ENCODE measurements at places on chromosomes 1 and 21.

GRCh38 chr1:93005252-93005598 lies 44.0 kb upstream of the DIPK1A start:
- DNase-seq: no peak

GRCh38 chr21:16159213-16159970 lies 429.6 kb downstream of the USP25 start:
- no peak for DNase-seq

DNA sequence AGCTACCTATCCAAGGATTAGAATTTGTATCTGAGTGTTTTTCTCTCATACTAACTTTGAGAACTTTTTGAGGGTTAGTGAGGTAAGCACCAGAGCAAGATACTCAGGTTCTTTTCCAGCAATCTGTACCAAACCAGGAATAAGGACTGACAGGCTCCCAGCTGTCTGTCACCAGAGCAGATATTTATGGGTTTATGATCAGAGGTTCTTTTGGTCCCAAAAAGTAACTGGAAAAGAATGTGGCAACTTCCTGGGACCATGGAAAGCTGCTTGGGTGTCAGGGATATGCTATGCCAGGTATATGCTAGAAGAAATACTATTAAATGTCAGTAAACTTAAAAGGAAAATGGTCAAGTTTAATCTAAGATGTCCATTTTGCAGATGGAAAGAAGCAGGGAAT lies 75.7 kb upstream of the ZNF326 start:
- no peak for DNase-seq

GRCh38 chr1:100710906-100711682 lies 8.4 kb upstream of the VCAM1 start:
- no peak for DNase-seq

DNA sequence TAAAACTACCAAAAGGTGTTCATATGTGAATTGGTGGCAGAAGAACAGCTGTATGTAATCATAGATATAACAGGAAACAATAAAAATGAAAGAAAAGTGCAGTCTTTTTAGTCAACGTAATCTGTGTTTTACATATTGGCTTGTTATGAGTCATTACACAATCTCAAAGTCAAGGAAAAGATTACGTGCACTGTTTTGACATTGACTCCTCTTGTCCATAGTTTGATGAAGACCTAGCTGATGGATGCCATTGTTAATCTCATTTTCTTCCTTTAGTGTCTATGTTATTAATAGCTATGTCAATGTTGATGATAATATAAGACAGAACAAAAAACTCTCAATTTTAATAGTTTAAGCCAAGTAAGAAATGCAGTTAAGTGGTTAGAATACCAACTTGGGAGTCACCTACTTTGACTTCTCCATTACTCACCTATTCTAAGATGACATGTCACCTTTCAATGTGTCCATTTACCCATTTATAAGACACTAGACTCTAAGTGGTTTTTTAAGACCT lies 84.5 kb upstream of the SAMSN1 start:
- DNase-seq: no peak

GRCh38 chr1:224059897-224060427 lies 53.9 kb upstream of the FBXO28 start:
- no peak for DNase-seq

DNA sequence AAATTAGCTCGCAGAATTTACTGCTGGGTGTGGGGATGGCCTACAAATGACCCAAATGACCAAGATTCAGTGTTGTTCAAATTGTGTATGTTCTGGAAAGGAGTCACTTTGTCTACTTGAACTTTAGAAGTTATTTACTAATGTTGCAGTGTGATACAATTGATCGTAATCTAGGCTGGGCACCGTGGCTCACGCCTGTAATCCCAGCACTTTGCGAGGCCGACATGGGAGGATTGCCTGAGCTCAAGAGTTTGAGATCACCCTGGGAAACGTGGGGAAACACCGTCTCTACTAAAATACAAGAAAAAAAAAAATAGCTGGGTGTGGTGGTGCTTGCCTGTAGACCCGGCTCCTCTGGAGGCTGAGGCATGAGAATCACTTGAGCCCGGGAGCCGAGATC lies 57.6 kb upstream of the TMPRSS2 start:
- no peak for DNase-seq

GRCh38 chr1:94514095-94514727 lies 27.3 kb downstream of the F3 start:
- no peak for DNase-seq

- DNase-seq: no peak
These were observed 34.0 kb downstream of the C1orf198 start for GRCh38 chr1:230834292-230834691.

GRCh38 chr1:84830136-84830535 lies 62.9 kb downstream of the LPAR3 start:
- DNase-seq: no peak

GRCh38 chr21:40408561-40408960 lies 438.4 kb downstream of the DSCAM start:
- DNase-seq: no peak

GRCh38 chr1:90295534-90295933 lies 300.6 kb downstream of the ZNF326 start:
- no peak for DNase-seq

- no peak for DNase-seq
These were observed 51.3 kb downstream of the PTP4A2 start for GRCh38 chr1:31886866-31887265.

- DNase-seq: no peak
These were observed 3.4 kb downstream of the KIF21B start for GRCh38 chr1:201020040-201020591.

DNA sequence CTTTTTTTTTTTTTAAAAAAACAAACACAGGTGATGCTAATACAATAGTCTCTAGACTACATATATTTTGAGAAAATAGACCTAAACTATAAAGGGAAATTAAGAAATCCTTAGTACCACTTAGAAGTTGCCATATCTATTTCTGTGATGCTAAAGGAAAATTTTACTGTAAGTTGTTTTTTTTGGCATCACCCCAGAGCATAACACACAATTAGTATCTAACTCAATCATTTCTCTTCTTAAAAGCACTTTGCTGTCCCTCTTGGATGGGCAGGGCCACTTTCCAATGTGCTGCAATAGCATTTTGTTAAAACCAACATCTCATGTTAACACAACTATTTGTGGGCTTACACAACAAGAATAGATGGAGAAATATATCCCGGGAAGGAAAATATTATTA lies 91.9 kb downstream of the GABPA start:
- DNase-seq: no peak

DNA sequence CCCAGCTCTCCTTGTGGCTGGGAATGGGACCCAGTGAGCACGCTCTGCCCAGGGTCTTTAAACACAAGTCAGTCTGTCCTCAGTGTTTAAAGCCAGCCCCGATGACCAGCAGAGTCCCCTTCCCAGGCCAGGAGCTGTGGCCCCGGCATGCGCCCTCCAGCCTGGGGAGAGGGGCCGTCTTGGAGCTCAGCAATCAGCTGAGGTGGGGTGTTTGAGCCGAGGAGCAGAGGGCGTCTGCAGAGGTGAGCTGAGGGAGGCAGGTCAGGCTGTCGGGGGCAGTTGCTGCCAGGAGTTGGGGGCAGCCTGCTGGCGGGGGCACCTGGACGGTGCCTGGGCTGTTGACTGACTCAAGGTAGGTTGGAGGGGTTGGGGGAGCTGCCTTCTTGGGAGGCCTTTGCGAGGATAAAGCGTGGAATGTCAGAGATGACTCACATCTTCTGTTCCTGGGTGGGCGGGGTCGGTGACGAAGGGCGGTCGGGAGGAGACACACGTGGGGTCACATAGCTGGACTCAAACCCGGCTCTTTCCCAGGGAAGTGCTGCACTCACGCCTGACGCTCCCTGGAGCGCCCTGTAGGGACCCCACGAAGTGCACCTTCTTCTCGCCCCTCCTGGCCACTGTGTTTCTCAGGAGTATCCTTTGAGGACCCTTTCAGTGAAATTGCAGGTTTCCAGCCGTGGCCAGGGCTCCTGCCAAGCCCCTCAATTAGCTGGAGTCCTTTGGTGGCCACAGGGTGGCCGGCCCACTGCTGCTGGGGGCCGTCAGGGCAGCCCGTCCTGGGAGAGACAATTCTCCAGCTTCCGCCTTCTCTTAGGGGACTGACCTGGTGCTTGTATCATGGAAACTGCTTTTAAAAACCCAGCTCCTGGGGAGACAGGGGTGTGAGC lies 86.2 kb downstream of the SIK1 start:
- DNase-seq: no peak

- no peak for DNase-seq
These were observed 489 bp downstream of the CDCA8 start for GRCh38 chr1:37692834-37693175.

DNA sequence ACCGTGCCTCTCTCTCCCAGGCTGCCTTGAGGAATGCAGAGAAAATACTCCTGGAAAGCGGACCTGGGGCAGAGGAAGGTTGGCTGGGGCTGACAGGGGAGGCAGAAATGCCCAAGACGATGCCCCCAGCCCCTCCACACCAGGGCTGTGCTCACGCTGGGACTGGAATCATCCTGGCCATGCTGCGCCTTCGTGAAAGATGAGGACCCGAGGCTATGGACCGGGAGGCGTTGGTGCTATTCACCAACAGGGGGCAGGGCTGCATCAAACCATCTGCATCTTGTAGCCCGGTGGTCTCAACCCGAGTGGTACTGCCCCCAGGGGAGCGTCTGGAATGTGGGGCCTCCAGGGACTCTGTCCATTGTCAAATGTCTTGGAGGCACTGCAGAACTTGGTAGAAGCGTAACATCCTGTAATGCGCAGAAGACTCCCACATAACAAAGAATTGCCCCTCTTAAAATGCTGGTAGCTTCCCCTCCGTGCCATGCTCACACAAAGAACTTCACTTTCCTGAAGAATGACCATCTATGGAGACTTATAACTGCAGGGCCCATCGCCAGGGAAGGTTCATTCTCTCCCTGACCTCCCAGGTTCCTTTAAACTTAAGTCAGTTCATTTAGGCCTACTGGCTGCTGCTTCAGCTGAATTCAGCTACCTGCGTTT lies 251.2 kb downstream of the RRAGC start:
- no peak for DNase-seq

DNA sequence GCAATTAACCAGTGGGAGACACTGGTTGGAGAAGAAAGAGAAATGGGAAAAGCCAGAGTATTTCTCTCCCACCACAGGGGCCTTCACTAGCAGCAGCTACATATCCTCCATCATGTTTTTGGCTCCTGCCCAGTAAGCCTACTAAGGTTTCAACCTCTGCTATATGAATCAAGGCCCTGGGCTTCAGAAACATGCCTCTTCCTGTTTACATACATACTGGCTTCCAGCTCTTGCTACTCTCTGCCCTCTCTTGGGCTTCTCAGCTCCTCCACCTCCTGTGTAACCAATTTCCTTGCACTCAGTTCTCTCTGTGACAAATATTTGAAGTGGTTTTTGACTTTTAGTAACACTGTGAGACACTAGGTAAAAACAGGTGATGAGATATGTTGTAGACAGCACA lies 80.8 kb downstream of the LRRC7 start:
- no peak for DNase-seq

GRCh38 chr21:42107177-42107880 lies 36.2 kb downstream of the UMODL1 start:
- DNase-seq: no peak

- DNase-seq: no peak
These were observed 36.9 kb upstream of the BACH1 start for GRCh38 chr21:29261555-29262540.

- DNase-seq: no peak
These were observed 92.1 kb upstream of the POU3F1 start for GRCh38 chr1:38138498-38139233.

DNA sequence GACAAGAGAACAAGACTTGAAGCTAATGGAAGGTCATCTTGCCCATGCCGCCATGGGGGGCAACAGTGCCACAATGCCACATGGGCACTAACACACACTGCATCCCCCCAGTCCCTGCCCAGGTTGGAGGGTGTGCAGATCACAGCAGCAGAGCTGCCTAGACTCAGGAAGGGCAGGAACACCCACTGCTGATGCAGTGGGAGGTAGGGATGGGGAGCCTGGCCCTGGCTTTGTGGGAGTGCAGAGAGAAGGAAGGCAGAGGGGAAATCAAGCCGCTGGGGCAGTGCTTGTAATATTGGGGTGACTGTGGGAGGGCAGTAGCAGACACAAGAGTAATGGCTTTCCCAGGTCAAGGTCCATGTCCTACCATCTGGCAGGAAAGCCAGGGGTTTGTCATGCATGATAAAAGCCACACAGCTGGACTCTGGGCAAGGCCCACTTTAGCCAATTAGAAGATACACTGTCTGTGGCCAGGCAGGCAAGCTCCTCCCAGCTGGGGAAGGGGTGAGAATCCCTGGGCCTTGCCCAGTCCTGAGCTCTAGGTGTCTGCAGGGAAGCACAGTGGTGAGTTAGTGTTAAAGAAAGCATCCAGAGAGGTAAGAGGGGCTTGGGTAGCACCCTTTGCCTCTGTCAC lies 25.4 kb upstream of the MEF2D start:
- DNase-seq: no peak

DNA sequence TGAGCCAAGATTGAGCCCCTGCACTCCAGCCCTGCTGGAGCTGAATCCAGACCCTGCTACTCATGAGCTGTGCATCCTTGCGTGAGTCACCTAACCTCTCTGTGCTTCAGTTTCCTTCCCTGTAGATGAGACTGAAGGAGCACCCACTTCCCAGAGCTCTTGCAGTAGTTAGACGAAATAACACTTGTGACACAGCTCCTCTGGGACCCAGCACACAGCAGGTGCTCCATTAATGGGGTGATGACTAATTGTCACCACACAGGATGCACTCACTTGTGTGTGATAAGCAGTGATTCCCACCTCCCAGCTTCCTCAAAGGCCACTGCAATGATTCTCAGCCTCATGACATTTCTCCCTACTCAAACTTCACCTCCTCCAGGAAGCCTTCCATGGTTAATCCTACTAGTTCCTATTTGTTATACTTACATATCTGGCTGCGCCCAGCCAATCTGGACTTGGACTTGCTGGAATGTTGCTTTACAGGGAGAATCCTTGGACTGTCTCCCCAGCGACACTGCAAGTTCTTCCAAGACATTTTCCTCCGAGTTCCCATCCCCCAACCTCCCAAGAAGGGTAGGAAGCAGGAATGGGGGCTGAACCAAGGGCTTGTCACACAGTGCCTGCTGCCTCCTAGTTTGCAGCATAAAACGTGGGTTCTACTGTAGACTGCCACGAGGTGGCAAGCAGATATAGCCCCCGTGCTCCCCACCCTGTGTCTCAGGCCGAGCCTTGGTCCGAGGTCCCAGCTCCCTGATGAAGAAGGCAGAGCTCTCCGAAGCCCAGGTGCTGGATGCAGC lies 17.2 kb downstream of the DRAXIN start:
- DNase-seq: no peak

DNA sequence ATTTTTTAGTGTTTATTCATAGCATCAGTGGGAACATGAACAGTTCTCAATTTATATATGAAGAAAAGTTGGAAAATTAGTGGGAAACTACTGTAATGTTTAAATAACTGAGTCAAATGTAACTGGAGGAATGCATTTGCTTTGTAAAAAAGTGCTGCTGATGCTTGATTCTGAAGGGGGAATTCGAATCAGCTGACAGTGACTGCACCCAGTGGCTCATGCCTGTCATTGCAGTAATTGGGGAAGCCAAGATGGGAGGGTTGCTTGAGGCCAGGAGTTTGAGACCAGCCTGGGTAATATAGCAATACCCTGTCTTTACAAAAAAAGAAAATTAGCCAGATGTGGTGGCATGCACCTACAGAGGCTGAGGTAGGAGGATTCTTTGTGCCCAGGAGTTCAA lies 398.4 kb downstream of the ZP4 start:
- no peak for DNase-seq

Data from SIG-M5 (cell line).